RWPE2 (cell line): ENCODE measurements at places on chromosomes 12 and 14.

DNA sequence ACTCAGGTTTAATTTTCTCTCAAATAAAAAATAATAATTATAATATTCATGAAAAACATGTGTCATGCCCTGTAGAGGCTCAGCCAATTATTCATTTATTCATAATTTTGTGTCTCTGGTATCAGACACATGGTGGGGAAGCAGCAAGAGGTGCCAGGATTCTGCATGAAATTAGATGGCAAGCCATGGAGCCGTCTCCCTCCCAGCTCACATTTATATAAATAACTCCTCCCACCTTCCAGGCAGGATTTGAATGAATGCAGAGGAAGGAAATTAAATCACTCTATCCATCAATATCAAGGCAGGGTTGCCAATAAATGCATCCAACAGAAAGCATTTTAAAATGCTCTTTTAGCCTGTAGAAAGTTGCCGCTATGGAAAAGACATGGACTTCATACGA is 98.1 kb downstream of the PTPRR start:
- DNase-seq = no peak

- no peak for DNase-seq
These were observed 15.5 kb downstream of the UBC start for GRCh38 chr12:124898923-124899294.

DNA sequence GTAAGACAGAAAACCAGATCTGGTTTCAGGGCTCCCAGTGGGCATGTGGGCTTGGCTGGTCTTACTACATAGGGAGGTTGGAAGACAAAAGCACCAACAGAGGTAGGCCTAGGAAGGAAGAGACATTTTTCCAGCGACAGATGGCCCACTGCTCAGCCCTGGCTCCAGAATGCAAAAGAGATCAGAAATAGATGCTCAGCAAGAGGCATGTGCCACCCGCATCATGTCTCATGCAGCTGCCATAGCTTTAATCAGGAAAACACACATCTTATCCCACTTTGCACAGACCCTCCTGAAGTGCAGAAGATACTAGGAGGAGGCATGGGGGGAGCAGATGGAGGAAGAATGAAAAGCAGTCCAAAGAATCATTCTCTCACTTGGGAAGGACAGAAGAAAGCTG is 25.3 kb downstream of the VASH1 start:
- DNase-seq = no peak

DNA sequence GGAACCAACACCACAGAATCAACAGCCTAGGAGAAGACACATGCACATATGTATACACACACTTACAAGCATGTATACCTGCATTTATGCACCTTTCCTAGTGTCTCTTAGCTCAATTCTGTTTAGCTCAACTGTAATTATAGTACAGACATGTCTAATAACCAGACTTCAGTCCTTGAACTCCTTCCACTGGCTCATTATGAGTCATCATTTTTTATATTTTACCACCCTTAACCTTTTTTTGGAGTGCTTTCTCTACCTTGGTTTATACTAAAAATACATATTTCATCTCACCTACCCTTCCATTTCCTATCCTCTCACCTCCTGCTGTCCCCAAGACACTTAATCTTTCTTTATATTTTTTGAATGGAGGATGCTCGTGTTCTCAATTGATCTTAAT is 110.4 kb downstream of the ARID2 start:
- DNase-seq = no peak

DNA sequence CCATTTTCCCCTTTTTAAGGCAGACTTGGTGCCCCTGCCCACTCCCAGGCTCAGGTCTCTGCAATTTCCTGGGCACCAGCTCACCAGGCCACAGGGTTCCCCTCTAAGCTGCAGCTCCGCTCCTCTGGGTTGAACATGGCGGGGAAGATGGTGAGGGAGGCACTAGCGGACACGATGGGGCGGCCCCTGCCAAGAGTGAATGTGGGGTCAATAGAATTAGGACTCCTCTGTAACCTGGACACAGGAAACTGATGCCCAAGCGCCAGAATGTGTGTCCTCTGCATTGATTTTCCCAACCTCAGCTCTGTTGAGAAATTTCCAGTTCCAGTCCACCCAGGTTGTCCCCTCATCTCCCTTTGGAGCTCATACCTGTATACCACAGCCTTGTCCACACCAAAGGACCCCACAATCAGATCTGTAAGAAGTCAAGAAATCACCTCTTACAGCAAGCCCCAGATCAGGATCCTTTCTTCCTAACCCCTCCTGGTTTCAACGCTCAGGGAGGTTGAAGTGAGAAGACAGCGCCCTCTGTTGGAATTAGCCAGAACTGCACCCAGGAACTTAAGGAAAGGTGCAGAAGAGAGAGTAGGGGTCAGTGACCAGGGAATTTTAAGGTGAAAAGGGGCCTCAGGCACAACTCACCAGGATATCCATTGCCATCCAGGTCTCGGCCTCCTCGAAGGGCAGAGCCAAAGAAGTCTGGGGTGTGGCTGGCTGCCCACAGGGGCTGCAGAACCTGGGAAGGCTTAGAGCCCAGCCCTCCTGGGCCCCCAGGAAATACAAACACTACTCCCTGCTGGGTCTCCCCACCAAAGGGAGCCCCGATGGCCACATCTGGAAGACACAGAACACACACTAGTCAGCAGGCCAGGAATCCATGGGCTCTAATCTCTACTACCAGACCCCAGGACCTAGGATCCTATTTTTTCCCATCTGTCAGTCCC is 14.7 kb downstream of the ITGA5 start:
- DNase-seq = no peak

DNA sequence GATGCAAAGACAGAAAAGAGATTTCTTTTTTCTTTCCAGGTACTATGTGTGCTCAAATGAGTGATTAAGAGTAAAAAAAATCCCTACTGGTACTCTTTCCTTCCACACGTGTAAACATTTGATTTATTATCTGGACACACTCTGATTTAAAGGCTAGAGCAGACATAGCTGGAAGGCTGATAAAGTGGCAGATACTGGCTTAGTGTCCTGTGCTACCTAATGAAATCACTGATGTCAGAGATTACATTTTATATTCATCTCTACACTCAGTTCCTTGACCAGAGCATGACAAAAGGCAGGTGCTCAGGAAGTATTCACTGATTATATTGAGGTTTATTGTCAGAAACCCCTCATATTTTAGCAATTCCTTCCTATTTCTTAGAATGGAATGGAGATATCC is 136.6 kb upstream of the SLC38A2 start:
- no peak for DNase-seq

- DNase-seq = no peak
These were observed 41.2 kb downstream of the PRIMA1 start for GRCh38 chr14:93747102-93747501.
